Left hindlimb (tissue), 1 donor: ENCODE measurements at places on chromosomes 4 and X.

DNA sequence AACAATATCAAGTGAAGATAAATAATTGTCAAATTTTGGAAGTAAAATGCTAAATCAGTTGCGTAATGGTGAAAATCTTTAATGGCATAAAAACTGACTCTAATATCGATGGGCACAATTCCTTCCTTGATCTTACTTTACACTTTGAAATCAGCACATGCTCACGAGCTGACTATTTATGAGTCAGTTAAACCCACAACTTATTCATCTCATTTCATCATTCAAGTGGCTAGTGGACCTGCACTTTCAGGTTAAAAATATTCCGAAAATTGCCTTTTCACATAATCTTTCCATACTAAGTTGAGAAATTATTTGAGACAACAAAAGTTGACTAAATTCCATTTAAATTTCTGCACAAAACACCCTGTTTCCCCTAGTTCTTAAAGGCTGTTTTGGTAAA lies 582.1 kb upstream of the TENM3 start:
- DNase-seq, result no peak

GRCh38 chrX:129039176-129039575 lies 484.1 kb downstream of the SMARCA1 start:
- DNase-seq, result no peak

- no peak for DNase-seq
Measured at GRCh38 chr4:13635286-13635799, 7.8 kb upstream of the BOD1L1 start.

GRCh38 chr4:94880956-94881355 lies 123.2 kb downstream of the BMPR1B start:
- no peak for DNase-seq

GRCh38 chr4:78799551-78800495 lies 23.7 kb downstream of the BMP2K start:
- no peak for DNase-seq

DNA sequence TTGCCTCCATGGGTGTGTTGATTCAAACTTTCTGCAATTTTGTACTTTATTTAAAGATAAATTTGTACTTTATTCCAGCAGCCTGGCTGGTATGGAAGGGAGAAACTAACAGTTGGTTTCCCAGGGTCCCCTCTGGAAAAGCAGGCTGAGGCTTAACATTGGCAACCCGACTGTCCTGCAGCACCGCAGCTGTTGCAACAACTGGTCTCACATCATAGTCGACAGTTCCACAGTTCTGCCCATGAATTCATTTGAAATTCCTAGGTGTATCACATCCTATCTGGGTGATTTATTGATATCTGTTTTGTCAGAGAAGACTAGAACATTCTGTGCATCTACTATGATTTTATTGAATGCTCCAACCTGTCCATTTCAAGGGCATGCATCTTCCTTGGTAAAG lies 98.8 kb upstream of the GATB start:
- DNase-seq, result no peak

DNA sequence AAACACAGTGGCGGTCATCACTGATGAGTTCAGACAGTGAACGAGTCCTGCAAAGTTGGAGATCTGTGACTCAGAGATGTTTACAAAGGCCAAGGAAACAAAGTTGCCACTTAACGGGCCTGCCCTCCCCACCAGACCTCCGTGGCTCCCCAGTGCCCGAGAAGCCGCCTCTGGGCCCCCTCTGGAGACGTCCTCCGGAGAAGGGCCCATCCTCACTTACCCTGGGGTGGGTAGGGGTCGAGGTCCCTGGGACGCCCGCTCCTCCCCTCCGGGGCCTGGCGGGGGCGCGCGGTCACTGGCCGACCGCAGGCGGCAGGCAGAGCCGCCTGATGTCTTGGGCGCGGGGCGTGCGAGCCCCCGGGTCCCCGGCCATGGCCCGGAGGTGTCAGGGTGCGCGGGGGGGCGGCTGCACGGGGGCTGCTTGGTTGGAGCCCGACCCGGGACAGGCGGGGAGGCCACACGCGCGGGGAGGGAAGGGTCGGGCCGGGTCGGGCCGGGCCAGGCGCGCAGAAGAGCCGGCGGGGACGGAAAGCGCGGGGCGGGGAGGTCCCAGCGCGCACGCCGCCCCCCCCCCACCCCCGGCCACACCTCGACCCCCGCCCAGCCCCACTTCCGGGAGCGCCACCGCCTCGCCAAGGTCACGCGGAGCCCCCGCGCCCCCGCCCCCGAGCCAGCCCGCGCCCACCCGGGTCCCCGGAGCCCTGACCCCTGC lies 529 bp downstream of the DHRSX start:
- peak; percentile 69 for DNase-seq

GRCh38 chrX:21004835-21005234 lies 369.4 kb upstream of the CNKSR2 start:
- no peak for DNase-seq

DNA sequence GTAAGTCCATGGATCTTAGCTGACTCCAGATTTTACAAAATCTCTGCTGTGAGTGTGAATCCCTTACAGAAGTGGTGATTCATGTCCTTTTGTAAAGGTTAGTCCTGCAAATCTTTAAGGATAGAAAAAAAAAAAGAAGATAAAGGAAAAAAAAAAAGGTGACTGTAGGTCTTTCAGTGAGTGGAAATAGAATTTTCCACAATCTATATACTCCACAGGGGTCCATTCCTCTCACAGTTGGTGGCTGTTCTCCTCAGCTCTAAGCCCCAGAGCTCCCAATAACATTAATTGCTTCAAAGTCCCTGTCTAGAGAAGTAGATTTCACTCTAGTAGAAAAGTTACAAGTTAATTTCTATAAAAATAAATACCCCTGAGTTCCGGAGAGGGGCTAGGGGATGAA lies 189.1 kb downstream of the NDST4 start:
- no peak for DNase-seq

GRCh38 chr4:182240161-182241130 lies 2.8 kb upstream of the TENM3 start:
- peak; percentile 34 for DNase-seq

- no peak for DNase-seq
Measured at GRCh38 chr4:146122398-146122797, 53.1 kb upstream of the LSM6 start.

DNA sequence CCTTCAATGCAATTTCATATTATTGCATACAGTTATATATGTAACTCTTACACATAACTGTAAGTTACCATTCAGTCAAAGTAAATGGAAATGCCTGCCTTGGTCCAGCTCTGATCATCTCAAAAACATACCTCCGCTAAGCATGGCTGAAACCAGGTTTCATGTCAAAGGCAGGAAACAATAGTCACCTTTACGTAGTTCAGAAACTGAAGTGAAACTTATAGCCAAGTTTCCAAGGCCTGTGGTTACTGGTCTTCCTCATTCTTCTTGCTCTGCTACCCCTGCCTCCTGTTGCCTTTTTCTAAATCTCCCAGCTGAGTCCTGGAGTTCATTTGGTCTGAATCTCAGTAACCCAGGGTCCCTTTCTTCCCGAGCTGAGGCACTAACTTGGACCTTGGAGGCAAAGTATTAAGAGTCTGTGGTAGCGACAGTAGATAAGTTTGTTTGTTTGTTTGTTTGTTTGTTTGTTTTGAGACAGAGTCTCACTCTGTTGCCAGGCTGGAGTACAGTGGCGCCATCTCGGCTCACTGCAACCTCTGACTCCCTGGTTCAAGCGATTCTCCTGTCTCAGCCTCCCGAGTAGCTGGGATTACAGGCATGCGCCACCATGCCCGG lies 30.8 kb downstream of the DAPP1 start:
- DNase-seq, result no peak

- no peak for DNase-seq
Measured at GRCh38 chrX:39331082-39331704, 529.9 kb downstream of the MID1IP1 start.

- no peak for DNase-seq
Measured at GRCh38 chr4:22870847-22871449, 178.2 kb downstream of the GBA3 start.

GRCh38 chr4:141565379-141566089 lies 70.8 kb upstream of the IL15 start:
- no peak for DNase-seq

- no peak for DNase-seq
Measured at GRCh38 chrX:100979881-100980607, 10.5 kb downstream of the ARL13A start.

DNA sequence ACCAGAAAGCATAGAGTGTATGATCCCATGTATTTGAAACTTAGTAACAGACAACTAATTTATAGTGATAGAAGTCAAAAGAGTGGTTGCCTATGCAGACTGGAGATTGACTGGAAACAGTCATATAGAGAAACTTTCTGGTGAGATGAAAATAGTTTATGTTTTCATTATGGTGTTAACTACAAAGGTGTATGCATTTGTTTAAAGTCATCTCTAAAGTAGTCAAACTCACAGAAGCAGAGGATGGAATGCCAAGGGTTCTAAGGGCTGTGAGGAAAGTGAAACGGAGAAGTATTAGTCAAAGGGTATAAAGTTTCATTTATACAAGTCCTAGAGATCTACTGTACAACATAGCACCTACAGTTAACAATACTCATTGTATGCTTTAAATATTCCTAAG lies 45.8 kb downstream of the ENOX2 start:
- DNase-seq, result no peak

DNA sequence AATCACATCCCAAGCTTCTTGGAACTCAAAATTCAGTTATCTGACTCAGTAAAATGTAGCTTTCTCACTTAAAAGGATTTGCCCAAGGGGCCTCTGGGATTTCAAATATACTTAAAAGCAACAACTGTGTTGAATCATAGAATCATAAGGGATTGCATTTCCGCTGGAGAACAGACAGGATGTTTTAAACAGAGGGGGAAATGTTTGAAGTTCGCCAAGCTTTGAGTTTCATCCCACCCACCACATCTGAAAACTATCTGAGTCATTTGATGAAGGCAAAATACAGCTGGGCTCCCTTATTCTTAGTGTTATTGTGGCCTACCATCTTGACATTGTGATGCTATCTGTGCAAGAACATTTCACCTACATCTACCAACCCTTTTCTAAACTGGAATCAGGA lies 73.5 kb downstream of the PPP1R2C start:
- no peak for DNase-seq

- no peak for DNase-seq
Measured at GRCh38 chr4:183950536-183950935, 45.4 kb downstream of the STOX2 start.

DNA sequence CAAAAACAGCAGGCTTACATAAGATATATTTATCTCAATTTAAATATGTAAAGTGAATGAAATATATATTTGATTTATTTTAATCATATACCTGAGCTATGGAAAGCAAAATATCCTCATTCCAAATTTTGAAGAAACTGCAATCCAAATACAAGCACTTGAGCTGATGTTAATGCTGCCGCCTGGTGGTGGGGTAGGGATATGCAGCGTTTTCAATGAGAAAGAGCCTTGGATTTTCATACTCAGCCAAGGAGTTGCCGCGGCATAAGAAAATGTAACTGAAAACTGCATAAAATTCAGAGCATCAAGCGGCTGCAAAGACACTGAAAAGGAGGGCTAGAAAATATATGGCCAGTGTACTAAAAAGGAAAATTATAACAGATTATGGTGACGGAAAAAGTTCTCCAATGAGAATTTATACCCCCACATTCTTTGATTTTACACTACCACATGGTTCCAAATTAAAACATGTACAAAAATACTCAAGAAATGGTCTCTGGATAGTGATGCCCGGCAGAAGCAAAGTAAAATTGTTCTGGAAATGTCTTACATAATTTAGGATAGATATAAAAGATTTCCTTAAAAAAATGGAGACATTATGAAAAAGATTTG lies 660.3 kb upstream of the PITX2 start:
- DNase-seq, result no peak

DNA sequence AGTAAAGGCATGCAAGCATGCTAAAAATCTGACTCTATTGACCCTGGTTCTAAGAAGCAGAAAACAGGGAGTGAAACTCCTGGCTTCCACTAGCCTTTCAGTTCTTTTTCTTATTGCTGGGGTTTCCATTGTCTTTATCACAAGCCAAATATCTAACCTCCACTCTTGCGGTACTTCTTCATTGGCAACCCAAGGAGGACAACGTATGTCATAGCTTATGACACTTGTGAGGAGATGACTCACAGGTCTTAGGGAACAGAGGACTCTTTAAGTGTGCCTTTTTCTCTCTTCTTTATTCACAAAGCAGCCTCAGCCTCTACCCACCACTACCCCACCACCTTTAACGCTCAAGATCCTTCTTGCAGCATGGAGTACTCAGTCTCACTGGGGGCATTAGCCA lies 124.2 kb downstream of the GUCY2F start:
- DNase-seq, result no peak

DNA sequence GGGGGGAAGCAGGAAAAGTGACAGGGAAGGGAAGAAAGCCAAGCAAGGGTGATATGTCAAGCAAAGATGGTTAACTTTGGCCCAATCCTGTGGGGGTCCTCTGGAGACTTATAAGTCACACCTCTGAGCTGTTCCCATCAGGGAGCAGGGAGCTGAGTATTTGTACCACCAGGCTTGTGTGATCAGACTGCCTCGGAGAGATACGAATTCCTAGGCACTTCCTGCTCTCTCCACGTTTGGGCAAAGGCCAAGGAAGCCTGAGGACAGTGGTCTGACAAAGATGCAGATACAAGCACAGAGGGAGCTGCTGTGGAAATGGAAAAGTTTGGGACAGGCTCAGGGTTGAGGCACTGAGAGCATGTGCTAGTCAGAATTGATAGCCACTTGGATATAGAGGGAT lies 10.4 kb upstream of the PPP3CA start:
- no peak for DNase-seq

DNA sequence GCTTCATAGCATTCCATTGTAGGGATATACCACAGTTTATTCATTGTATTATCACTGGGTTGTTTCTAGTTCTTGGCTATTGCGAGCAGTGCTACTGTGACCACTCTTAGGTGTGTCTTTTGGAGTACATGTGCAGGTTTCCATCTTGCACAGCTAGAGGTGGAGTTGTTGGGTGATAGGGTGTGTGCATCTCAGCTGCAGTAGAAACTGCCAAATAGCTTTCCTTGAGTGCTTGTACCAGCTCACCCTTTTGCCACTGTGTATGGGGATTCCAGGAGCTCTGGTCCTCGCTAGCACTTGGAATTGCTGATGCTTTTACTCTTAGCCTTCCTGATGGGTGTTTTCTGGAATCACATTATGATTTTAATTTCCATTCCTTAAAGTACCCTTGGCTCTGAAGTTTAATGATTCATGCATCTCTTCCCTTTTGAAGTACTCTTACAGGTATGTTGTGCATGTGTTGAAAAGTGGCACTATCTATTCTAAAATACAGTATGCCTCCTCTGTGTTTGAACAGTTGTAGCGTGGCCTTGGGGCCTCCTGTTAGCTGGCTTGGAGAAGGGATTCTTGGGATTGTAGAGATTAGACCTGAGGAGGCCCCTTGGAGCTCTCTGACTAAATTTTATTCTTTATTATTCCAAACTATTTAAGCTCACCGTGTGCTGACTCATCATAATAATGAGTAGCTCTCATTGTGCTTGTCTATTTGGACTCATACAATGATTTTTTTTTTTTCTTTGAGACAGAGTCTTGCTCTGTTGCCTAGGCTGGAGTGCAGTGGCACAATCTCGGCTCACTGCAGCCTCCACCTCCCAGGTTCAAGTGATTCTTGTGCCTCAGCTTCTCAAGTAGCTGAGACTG lies 38.4 kb downstream of the HTT start:
- DNase-seq, result no peak

- DNase-seq, result no peak
Measured at GRCh38 chr4:105598787-105599186, 46.4 kb downstream of the ARHGEF38 start.

- DNase-seq, result no peak
Measured at GRCh38 chrX:153494061-153494460, 719 bp upstream of the BGN start.
